ENCODE measurements at places on chromosomes 5 and 9. TPM values are rescaled to one million over a fixed set of nuclear protein-coding genes. Genes with fewer than 3 reads are reported as not detected.

SUSD3 gene
- 13.4 TPM for total RNA-seq

IFT74 gene
- 5.5 TPM for total RNA-seq

DIAPH1 gene
- total RNA-seq = 51.9 TPM

CATSPER3 gene
- 0.40 TPM for total RNA-seq

TRIM14 gene
- 17.3 TPM for total RNA-seq

TMEM252 gene
- total RNA-seq = not detected

Measured in PC-3 (cell line).